Anterior cingulate cortex (tissue), 58 donors: ENCODE measurements at places on chromosomes 3 and 15.

DNA sequence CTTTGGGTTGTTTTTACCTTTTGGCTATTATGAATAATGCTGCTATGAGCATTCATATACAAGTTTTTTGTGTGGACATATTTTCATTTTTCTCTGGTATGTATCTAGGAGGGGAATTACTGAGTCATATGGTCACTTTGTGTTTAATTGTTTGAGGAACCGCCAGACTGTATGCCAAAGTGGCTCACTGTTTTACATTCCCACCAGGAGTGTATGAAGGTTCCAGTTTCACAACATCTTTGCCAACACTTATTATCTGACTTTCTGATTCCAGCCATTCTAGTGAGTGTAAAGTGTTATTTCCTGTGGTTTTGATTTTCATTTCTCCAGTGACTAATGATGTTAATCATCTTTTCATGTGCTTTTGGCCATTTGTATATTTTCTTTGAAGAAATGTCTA is 51.8 kb downstream of the CMTM7 start:
- DNase-seq: no peak

- DNase-seq: no peak
Measured at GRCh38 chr3:35633332-35634124, 5.8 kb upstream of the ARPP21 start.

- no peak for DNase-seq
Measured at GRCh38 chr3:53230789-53231188, 25.0 kb downstream of the TKT start.

GRCh38 chr3:38376098-38376816 is 29.7 kb downstream of the XYLB start:
- no peak for DNase-seq

- DNase-seq: no peak
Measured at GRCh38 chr3:67509471-67510075, 144.8 kb downstream of the SUCLG2 start.

DNA sequence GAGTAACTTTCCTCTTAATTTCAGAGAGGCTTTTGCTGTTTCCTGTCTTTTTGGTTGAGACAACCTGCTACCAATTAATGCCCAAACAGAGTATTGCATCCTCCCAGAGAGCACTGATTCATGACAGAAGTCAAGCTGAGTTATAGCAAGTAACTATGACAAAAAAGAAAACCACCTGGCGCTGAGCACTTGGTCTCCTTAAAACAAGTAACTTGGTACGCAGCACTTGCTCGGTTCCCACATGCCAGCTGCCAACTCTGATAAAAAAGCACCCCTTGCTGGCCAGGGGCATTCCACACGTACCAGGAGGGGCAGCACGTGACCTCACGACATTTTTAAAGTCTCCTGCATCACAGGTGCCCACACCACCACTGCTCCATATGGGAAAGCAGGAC is 13.5 kb upstream of the MYO5C start:
- no peak for DNase-seq

- DNase-seq: no peak
Measured at GRCh38 chr15:50685976-50686468, 575 bp downstream of the TRPM7 start.

- DNase-seq: peak; percentile 15
Measured at GRCh38 chr3:110180733-110181132, 843.4 kb upstream of the DPPA4 start.

- no peak for DNase-seq
Measured at GRCh38 chr15:88989578-88989977, 76.4 kb upstream of the MFGE8 start.
